ENCODE measurements at places on chromosomes 16 and 17. TPM values are rescaled to one million over a fixed set of nuclear protein-coding genes. Genes with fewer than 3 reads are reported as not detected.

The ZFP3 gene
- 1.3 TPM for total RNA-seq

The MRPL27 gene
- total RNA-seq, result 63.2 TPM

The CLDN6 gene
- total RNA-seq, result 2.6 TPM

The TBX6 gene
- 0.13 TPM for total RNA-seq

The TLCD2 gene
- total RNA-seq, result 8.4 TPM

The CD300LB gene
- not detected for total RNA-seq

The SHISA9 gene
- not detected for total RNA-seq

The VKORC1 gene
- total RNA-seq, result 269 TPM

The ARHGAP23 gene
- 29.1 TPM for total RNA-seq

The CTU2 gene
- 20.8 TPM for total RNA-seq

The MAPT gene
- 0.56 TPM for total RNA-seq

The TP53TG3C gene
- total RNA-seq, result not detected

The NPTX1 gene
- total RNA-seq, result 10.1 TPM

The CFAP97D1 gene
- not detected for total RNA-seq

The FAM20A gene
- 0.91 TPM for total RNA-seq

The CX3CL1 gene
- 0.91 TPM for total RNA-seq

The RSKR gene
- 3.7 TPM for total RNA-seq

The CCL23 gene
- total RNA-seq, result not detected

The SCN4A gene
- total RNA-seq, result not detected

The NLGN2 gene
- total RNA-seq, result 18.5 TPM

The ADGRG3 gene
- not detected for total RNA-seq

Measured in epithelial cell of alveolus of lung (primary cell).